ENCODE measurements at places on chromosomes 16 and 17.

- DNase-seq, result peak; percentile 34
These were observed 209.7 kb downstream of the RBFOX3 start for GRCh38 chr17:79400989-79401703.

DNA sequence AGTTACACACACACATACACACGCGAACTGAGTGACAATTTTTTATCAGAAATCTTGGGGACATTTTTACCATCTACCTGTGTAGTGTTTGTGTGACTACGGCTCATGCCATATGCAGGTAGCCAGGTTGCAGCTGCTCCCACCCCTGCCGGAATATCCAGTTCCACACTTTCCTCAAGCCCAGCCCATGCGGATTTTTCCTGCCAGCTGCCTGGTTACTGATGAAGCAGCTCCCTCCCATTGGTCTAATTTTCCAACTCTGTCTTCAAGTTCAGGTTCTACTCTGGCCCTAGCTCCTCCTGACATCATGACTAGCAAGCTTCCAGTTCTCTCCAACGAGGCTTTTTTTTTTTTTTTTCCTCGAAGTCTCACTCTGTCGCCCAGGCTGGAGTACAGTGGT, 4.8 kb downstream of the GSG1L2 start:
- peak; percentile 5 for DNase-seq

DNA sequence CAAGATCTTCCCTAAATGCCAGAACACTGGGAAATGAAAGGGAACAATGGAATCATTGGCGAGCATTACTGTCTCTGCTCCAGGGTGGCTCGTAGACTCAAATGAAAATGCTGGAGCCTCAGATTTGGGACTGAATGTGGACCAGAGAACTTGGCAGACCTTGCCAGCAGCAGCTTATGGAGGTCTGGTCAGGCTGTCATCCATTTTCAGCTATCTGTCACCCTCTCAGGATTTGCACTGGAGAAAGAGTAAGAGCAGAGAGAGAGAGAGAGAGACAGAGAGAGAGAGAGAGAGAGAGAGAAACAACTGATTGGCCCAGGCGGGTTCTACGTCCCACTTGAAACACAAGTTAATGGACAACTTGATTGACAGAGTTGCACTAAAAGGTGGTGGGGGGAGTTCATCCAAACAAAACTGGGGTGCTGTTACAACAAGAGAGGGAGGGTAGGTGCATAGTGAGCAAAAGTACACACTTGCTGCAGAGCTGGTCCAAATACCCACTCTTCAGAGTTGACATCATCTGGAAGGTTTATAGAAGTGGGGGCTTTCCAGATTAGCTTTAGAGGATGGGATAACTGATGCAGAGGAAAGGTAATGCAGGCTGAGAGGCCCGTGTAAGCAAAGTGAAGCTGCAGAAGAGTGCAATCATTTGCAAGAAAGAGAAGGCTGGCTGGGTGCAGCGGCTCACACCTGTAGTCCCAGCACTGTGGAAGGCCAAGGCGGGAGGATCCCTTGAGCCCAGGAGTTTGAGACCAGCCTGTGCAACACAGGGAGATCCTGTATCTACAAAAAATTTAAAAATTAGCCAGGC, 16.5 kb upstream of the NSMCE1 start:
- no peak for DNase-seq

DNA sequence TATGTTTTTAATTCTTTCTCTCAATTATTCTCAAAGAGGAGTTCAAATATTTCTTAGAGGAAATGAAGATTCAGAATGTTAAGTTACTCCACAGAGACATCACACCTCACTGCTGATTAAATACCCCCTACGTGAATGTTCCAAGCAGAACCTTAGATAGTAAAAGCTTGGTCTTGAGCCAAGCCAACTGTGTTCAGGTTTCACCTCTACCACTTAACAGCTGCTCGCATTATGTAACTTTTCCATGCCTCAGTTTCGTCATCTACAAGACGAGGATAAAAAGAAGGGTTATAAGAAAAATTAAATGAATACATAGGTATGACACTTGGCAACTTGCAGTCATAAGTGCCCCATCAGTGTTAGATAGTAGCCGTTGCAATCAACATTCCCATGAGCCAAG, 356.2 kb downstream of the RBFOX1 start:
- DNase-seq, result no peak

DNA sequence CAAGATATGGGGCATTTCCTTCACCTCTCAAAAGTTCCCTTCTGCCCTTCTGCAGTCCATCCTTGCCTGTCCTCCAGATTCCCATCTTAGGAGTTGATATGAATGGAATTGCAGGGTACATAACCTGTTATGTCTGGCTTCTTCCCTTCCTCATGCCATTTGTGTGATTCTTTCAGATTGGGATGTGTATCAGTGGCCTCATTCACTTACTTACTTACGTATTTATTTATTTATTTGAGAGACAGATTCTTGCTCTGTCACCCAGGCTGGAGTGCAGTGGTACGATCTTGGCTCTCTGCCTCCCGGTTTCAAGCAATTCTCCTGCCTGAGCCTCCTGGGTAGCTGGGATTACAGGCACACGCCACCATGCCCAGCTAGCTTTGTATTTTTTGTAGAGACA, 6.2 kb upstream of the TMEM94 start:
- no peak for DNase-seq

- DNase-seq, result no peak
These were observed 10.2 kb downstream of the CBX4 start for GRCh38 chr17:79829004-79829403.

- DNase-seq, result no peak
These were observed 531.2 kb downstream of the KIF2B start for GRCh38 chr17:54353789-54354525.

GRCh38 chr17:27481327-27481726, 25.1 kb downstream of the KSR1 start:
- no peak for DNase-seq

- DNase-seq, result no peak
These were observed 1.8 kb upstream of the CBX1 start for GRCh38 chr17:48102798-48103715.

DNA sequence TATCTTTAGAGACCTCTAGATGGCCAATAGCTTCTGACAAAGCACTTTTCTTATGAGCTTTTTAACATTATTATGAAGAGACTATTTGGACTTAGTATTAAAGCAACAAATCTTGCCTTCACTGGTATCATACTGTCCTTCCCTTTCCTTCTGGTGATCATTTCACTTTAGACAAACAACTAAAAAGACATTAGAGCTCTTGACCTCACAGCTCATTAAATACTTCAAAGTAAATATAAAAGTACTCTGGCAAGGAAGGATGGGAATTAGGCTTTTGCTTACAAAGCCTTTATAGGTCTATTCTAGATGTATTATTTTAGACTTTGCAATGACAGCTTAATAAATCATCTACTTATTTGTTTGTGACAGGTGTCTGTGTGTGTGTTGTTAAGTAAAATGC, 11.1 kb downstream of the STXBP4 start:
- DNase-seq, result no peak

DNA sequence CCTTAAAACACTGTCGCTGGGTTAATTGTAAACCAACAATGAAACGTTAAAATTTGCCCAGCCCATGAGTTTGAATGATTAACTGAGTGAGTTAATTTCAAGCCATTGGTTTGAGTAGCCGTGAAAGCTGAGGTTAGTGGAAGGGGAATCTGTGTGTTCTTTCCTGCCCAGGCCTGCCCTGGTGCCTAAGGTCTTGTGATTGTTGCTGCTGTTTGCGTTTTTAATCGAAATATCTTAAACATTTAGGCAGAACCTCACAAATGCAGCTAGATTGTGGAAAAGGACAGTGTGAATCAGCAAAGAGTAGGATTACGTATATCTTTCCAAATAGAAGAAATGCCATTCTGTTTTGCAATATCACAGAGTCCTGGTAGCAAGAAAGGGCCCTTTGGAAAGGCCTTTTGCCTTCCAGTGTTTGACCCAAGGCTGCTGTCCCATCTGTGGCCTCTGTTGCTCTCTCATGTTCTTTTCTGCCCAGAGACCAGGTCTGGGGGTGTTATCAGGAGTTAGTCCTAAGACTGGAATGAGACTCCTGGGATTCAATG, 113.8 kb downstream of the MSI2 start:
- no peak for DNase-seq

DNA sequence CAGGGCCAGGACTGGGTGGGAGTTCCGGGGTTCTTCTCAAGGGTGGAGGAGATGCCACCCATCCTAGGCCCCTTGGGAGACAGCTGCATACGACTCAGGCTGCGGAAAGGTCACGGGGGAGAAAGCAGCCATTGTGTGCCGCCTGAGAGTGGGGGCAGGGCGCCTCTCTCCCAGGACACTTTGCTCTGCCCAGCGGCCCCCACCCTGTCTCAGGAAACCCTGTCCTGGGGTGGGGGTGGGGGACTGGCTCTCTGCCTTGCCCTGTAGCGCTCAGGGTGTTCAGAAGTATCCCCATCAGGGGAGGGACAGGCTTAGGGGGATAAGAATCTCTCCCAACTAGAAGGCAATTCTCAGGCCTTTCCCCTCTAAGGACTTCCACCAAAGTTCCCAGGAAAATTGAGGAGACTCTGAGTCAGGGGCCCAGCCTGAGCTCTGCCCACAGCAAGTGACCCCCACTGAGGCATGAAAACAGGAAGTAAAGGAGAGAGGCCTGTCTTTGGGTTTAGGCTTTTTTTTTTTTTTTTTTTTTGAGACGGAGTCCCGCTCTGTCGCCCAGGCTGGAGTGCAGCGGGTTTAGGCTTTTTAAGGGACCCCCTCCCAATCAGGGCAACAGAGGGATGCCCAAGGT, 4.9 kb downstream of the GIT1 start:
- peak; percentile 69 for DNase-seq

GRCh38 chr17:57636985-57637665, 108.0 kb downstream of the CCDC182 start:
- no peak for DNase-seq

DNA sequence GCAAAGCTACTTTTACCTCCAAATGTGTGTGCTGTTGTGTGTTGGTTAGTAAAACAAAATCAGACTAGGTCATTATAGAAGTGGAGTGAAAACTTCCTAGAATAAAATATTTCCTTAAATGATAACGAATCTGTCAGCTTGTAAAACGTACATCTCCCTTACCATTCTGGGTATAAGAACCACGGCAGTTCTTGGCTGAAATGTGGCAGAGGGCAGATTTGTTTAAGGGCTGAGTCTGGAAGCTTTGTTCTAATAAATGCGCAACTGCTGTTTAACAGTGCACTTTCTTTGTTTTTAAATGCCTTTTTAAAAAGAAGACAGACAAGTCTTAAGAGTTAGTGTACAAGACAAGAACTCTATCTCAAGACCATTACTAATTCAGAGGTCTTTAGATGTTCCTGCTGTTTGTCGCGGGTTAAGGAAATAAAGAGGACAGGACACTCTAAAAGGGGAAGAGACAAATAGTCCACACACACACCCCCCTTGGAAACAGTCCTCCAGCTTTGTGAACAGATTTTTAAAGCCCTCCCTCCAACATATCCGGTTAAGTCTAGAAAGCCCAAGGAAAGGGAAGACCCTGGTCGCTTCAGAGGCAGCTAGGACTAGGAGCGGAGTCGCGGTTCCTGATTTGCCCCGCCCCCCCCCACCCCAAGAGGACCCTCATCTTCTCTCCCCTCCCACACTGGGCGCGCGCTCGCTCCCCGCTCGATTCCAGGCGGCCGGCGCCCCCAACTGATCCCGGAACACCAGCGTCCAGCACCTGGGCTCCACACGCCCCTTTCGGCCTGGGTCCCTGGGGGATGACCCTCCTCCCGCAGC, 658 bp downstream of the SYNRG start:
- no peak for DNase-seq

- no peak for DNase-seq
These were observed 9.5 kb upstream of the IGFBP4 start for GRCh38 chr17:40433551-40434415.

DNA sequence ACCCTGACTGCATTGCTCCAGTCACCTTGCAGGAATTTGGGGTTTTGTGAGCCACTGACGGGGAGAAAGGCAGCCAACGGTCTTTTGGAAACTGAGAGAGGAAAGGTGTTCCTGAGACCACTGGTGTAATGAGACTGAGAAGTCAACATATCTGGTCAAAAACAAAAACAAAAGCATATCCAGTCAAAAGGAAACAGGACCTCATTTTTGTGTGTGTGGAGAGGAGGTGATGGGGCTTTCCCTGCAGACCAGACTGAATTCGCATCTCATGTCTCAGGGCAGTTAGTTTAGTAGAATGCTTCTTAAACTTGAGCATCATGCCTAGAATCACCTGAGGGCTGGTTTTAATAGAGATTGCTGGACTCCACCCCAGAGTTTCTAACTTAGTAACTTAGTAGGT, 198.4 kb downstream of the COPRS start:
- no peak for DNase-seq

- no peak for DNase-seq
These were observed 1.5 kb upstream of the PCYT2 start for GRCh38 chr17:81912441-81913309.

GRCh38 chr16:17365591-17366298, 105.0 kb downstream of the XYLT1 start:
- no peak for DNase-seq

DNA sequence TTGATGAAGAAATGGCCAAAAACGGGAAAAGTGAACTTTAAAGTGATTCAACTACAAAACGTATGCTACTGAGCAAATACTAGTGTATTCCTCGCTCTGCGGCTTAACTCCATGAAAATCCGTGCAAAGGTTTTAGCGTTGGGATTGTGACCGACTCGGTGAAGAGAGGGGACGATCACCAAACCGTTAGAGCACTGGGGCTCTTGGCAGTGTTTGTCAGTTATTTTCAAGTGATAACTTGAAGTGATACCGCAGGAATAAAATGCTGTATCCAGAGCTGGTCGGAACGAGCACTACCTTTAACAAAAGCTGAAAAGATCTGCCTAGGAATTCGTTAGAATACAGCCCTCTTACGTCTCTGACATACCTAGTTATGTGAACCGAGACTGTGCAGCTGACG, 773 bp upstream of the PPM1D start:
- no peak for DNase-seq

GRCh38 chr17:21212826-21213637, 929 bp downstream of the TMEM11 start:
- no peak for DNase-seq

- DNase-seq, result no peak
These were observed 10.3 kb downstream of the KANSL1 start for GRCh38 chr17:46182961-46183360.

GRCh38 chr16:56848029-56848936, 16.7 kb upstream of the SLC12A3 start:
- DNase-seq, result no peak

DNA sequence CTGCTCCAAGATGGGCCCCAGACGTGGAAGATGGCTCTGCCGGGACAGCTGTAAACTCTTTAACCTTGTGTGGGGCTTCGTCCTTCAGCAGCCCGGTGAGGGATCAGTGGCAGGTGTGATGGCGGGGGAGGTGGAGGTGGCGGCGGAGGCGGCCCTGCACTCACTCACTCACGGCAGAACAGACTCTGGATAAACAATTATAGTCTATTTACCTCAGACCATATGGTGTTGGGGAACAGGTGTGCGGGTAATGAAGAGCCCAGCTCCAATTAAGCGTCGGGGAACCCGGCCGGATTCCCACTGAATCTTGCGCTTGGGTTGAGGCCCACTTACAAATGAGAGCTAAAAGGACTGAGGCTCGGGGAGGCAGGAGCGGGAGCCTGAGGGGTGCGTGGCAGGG, 104.3 kb upstream of the SDK2 start:
- DNase-seq, result no peak

DNA sequence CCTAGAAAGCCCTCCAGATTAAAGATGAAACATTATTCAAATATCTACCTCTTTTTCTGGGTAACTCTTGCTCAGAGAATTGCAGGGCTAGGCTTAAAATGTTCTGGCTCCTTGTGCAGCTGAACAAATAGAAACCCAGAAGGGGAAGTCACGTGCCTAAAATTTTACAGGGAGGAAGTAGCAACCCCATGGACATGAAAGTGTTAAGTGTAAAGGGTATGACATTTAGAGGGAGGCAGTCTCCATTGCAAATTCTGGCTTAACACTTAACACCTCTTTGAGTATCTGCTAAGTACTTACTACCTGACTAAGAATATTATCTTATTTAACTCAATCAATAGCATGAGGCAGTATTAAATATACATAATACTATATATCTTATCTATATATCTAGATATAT, 376.1 kb upstream of the ERCC4 start:
- no peak for DNase-seq
